Omental fat pad (tissue), 4 donors: ENCODE measurements at places on chromosomes 5 and 9.
A peak's percentile ranks its signal among the peaks of the same experiment; 100 is the strongest.

GRCh38 chr9:96121136-96121535, 180.8 kb downstream of the HSD17B3 start:
- no peak for DNase-seq

DNA sequence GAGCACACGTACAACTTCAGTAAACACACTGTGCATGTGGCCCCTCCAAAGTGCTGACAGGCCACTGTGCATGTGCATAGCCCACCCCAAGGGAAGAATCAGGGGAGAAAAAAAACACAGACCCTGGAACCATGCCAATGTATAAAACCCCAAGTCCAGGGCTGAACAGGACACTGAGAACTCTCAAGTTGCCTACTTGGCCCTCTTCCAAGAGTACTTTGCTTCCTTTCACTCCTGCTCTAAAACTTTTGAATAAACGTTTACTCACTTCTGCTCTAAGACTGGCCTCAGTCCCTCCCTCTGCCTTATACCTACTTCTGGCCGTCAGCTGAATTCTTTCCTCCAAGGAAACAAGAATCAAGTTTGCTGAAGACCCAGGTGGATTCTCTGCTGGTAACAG, 77.7 kb upstream of the NFIB start:
- DNase-seq = no peak

GRCh38 chr5:68110264-68110663, 105.3 kb upstream of the PIK3R1 start:
- DNase-seq = no peak

DNA sequence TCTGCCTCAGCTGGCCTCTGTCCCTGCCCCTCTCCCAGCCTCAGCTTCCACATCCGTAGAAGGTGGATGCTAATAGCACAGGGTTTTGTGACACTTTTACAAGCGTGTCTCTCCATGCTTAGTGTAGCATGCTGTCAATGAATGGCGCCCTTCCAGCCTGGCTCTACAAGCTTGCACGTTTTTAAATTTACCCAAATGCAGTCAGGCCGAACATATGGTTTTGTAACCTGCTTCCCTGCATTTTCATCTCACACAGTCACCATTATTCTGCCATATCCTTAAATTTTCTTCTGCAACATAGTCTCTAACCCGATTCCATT, 28.8 kb downstream of the FAM163B start:
- DNase-seq = no peak

DNA sequence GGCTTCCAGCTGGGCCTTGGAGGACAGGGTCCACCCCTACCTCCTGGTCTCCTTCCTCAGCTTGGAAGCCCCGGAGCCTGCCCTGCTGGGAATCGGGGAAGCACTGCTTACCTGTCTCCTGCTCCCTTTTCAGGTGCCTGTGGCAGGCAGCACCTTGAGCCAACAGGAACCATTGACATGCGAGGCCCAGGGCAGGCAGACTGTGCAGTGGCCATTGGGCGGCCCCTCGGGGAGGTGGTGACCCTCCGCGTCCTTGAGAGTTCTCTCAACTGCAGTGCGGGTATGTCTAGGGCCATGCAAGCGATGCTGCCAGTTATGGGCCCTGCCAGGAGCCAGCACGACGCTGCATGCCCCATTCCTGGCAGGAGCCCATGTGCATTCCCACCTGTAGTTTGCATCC, 3.8 kb upstream of the CACFD1 start:
- no peak for DNase-seq

GRCh38 chr9:68498816-68499215, 41.9 kb downstream of the TMEM252 start:
- no peak for DNase-seq

GRCh38 chr9:72858089-72858912, 94.6 kb downstream of the ALDH1A1 start:
- no peak for DNase-seq

DNA sequence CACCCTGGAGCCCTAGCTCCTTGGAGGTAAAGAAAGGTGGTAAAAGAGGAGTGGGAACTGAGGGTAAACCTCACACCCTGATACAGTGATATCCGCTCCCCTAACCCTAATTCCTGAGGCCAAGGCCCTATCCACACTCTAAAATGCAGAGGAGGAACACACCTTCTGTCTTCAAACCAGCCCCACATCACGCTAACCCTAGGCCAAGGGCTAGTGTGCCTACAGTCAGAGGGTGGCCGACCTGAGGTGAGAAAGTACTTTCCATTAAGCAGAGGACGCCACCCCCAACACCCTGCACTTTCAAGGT, 590 bp downstream of the HDAC3 start:
- DNase-seq = no peak

GRCh38 chr5:128380337-128380736, 157.7 kb downstream of the FBN2 start:
- no peak for DNase-seq

GRCh38 chr9:20854444-20854843, 170.4 kb downstream of the FOCAD start:
- DNase-seq = no peak

- no peak for DNase-seq
Observed at GRCh38 chr9:95139126-95139525, 178.4 kb downstream of the FANCC start.

GRCh38 chr5:95942968-95943367, 18.7 kb downstream of the ELL2 start:
- DNase-seq = no peak

DNA sequence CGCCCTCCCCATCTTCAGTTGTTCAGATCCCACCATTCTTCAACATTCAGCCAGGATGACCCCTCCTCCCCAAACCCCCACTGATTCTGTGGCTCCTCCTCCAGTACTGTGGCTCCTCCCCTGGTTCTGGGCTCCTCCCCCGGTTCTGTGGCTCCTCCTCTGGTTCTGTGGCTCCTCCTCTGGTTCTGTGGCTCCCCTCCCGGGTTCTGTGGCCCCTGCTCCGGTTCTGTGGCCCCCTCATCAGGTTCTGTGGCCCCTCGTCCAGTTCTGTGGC, 32.8 kb downstream of the C5orf15 start:
- DNase-seq = no peak

GRCh38 chr9:126704157-126704891, 90.6 kb downstream of the LMX1B start:
- peak; percentile 42 for DNase-seq

DNA sequence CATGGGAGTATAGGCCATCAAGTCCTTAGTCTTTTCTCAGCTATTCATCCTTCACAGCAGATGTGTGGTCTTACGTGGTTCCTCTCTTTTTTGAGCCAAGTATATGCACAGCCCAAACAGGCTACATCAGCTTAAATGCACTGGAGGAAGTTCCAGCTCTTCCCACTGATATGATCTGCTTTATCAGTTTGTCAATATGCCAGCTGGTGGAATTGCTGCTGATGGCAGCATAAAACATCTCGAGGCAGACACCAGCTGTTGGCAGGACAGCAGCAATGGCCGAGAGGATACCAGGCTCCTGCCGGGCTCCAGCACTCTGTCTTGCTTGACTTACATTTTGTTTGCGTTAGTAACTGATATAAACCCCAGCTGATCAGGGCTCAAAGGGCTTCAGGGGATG, 143.4 kb downstream of the TENT4A start:
- DNase-seq = no peak

DNA sequence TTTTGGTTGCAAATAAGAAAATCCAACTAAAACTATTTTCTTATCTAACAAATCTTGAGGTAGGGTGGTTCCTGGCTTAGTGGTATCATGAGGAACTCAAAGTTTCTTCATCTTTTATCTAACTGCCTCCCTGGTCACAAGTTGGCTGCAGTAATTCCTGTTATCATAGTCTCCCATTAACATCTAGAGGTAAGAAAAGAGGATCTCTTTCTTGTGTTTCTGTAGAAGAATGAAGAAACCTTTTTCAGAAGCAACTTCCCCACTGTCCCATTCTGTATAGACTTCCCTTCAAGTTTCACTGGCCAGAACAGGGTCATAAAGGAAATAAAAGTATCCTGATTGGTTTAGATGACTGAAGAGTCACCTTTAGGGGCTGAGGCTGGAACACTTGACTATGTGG, 81.8 kb upstream of the ELL2 start:
- DNase-seq = no peak

- DNase-seq = peak; percentile 24
Observed at GRCh38 chr9:125189011-125189360, 617 bp downstream of the PPP6C start.

DNA sequence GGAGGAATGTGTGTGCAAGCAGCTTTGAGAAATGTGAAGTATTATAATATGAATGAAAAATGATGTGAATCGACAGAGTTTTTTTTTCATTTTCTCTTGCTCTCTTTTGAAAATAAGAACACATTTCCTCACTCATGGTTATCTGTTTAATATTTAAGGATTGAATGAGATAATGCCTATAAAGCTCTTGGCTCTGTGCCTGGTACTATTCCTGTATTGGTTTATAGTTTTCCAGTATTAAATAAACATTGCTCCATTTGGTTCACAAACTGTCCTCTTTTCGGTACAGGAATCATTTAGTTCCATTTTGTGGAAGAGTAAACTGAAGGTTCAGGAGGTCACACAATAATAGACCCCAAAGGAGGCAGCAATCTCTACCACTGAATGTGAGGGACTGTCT, 1185.5 kb upstream of the WWC1 start:
- no peak for DNase-seq

GRCh38 chr9:93182572-93182971, 1.4 kb upstream of the WNK2 start:
- DNase-seq = no peak

DNA sequence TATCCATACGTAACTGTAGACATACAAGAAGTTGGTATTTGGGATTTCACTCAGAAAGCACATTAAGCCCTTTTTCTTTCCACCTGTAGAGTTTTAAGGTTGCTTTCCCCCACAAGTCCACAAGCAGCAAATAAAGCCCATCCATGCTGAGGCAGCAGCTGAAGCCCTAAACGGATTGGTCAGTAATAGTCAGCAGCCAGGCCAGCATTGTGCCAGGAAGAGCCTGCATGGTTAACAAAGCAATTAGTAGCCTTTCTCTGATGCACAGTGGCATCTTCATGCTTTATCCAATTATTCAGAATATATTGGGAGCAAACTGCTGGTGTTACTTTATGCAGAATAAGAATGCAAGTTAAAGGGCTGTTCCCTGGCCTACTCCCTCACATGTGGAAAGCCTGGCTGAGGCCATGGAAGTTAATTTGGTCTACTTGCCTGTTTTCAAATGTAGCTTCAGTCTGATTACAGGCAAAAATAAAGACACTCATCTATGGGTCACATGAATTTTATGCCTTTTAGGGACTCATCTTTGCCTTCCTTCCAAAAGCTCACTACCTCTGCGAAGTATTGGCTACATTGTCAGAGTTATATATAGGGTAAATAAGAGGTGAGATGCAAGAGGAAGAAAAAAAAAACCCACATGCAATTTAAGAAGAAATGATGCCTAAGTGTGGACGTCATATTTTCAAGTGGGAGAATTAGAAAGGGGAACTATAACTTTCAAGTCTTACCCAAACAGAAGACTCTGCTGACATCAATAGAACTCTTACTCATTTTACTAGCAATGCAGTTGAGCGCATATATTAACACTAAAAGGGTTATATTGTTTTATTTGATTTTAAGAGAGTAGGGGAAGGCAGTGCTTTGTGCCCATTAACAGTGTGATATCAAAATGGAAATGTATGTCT, 15.9 kb downstream of the EBF1 start:
- DNase-seq = no peak

DNA sequence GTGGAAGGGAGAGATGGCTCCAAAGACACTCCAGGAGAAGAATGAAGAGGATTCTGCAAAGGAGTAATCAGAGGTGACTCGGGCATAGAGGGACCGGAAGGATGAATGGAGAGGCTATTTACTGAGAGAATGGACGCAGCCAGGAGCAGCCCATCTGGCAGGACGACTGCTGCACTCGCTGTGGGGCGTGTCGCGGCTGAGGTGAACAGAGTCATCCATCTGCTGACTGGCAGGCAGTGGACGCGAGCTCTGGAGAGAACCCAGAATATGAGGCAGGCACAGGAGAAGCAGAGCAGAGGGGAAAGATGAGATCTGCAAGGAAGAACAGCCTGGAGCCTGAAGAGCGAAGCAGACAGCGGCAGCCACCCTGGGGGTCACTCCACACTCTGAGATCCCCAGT, 16.4 kb downstream of the FGF1 start:
- no peak for DNase-seq

GRCh38 chr9:100448266-100448665, 21.3 kb downstream of the MSANTD3 start:
- DNase-seq = no peak

DNA sequence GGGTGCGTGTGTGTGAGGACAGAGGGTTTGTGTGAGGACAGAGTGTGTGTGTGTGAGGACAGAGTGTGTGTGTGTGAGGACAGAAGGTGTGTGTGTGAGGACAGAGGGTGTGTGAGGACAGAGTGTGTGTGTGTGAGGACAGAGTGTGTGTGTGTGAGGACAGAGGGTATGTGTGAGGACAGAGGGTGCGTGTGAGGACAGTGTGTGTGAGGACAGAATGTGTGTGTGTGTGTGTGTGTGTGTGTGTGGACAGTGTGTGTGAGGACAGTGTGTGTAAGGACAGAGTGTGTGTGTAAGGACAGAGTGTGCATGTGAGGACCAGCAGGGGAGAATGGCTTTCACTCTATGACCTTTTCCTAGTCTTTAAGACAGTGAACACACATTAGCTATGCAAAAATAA, 63.1 kb upstream of the UBAC1 start:
- no peak for DNase-seq

DNA sequence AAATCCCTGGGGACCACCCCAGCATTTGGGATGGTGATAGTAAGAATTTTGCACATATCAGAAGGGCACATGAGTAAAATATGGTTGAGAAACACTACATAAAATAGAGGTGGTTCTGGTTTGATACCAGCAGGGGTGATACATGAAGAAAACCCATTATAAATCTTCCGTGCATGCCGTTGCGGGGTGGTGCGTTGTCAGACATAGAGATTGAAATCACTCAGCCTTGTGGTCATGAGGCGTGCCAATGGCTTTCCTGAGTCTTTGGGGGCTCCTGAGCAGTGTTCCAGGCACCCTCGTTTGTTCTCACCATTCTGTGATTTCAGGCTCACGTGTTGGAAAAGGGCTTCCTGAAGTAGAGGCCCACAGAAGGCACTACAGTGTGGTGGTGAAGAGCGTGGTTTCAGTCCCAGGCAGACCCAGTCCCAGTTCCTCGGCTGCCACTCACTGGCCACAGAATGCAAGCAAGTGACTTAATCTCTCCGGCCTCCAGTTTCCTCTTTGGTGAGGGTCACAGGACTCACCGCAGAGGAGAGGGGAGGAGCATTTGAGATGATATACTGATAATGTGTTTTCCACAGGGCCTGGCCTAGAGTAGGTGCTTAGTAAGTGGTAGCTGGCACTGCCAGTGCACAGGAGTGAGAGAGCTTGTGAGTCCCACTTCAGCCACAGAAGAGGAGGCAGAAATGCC, 20.5 kb upstream of the GLRX start:
- no peak for DNase-seq

DNA sequence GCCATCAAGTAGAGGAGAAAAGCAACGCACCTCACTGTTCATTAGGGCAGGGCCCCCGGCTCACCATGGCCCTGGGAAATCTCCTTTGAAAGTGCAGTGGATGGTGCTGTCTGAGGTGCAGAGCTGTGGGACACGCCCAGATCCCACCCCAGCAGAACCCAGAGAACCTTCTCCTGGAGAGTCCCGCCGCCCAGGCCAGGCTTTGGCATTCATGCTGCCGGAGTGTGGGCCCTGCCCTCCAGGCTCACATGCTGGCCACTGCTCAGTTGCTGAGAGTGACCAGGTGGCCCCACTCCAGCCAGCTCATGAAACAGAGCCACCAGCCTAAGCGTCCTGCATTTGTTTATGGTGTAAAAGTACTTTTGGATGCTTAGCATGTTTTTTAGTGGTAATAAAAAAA, 23.8 kb upstream of the LRRC14B start:
- no peak for DNase-seq

GRCh38 chr5:22242532-22242931, 610.6 kb downstream of the CDH12 start:
- no peak for DNase-seq

- no peak for DNase-seq
Observed at GRCh38 chr9:89420397-89421178, 77.3 kb downstream of the SEMA4D start.
